Testis (tissue), 5 donors: ENCODE measurements at places on chromosomes 3 and 15. TPM values are rescaled to one million over a fixed set of nuclear protein-coding genes. Genes with fewer than 3 reads are reported as not detected.

LDHAL6B gene
- 22.6 TPM for total RNA-seq

CIAO2A gene
- 36.8 TPM for total RNA-seq

GOLGA8S gene
- total RNA-seq: 33.9 TPM

CLRN1 gene
- 0.79 TPM for total RNA-seq

DNA sequence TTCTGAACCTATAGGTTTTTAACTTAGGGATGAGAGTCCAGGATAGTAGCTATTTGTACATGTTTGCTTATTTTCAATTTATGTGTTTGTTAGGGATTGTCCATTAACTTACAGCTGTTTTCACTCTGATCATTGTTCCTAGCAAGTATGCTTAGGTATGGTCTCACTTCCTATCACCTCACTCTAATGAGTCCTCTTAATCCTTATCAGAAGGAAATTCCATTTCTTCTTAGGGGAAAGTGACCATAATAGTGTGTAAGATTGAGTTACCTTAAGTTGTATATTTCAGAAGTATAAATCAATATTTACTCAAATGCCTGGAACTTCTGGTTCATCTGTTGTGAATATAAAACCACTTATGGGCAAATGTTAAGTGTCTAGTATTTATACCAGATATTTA is 53.0 kb downstream of the PIAS1 start:
- H3K27ac ChIP-seq: no peak overlapping the region
- no peak overlapping the region for H3K4me3 ChIP-seq
- no peak for DNase-seq
- H3K4me1 ChIP-seq: peaks cover 4% of the 10 kb centered on the region

- no peak overlapping the region for H3K27ac ChIP-seq
- H3K4me3 ChIP-seq: no peak overlapping the region
- no peak for DNase-seq
- H3K27me3 ChIP-seq: no peaks in the 10 kb centered on the region
- no peaks in the 10 kb centered on the region for H3K4me1 ChIP-seq
These were observed 171.1 kb downstream of the RAB11A start for GRCh38 chr15:66040211-66040892.

GRCh38 chr3:9778143-9779074 is 8.7 kb upstream of the CAMK1 start:
- H3K4me1 ChIP-seq: peaks cover 43% of the 10 kb centered on the region
- H3K4me3 ChIP-seq: no peak overlapping the region
- H3K27ac ChIP-seq: no peak overlapping the region
- no peaks in the 10 kb centered on the region for H3K36me3 ChIP-seq

GRCh38 chr15:70121624-70122302 is 24.0 kb upstream of the TLE3 start:
- DNase-seq: peak; percentile 67
- no peak overlapping the region for H3K4me3 ChIP-seq

- no peaks in the 10 kb centered on the region for H3K36me3 ChIP-seq
- no peak for DNase-seq
- H3K27ac ChIP-seq: no peak overlapping the region
- H3K4me1 ChIP-seq: no peaks in the 10 kb centered on the region
- H3K4me3 ChIP-seq: no peak overlapping the region
- no peaks in the 10 kb centered on the region for H3K27me3 ChIP-seq
These were observed 103.0 kb downstream of the CFAP20DC start for GRCh38 chr3:58946875-58947274.

- H3K27ac ChIP-seq: no peak overlapping the region
- H3K36me3 ChIP-seq: no peaks in the 10 kb centered on the region
- no peaks in the 10 kb centered on the region for H3K27me3 ChIP-seq
- no peak for DNase-seq
- no peaks in the 10 kb centered on the region for H3K4me1 ChIP-seq
- H3K4me3 ChIP-seq: no peak overlapping the region
These were observed 81.4 kb downstream of the TOP2B start for GRCh38 chr3:25583343-25583742.

DNA sequence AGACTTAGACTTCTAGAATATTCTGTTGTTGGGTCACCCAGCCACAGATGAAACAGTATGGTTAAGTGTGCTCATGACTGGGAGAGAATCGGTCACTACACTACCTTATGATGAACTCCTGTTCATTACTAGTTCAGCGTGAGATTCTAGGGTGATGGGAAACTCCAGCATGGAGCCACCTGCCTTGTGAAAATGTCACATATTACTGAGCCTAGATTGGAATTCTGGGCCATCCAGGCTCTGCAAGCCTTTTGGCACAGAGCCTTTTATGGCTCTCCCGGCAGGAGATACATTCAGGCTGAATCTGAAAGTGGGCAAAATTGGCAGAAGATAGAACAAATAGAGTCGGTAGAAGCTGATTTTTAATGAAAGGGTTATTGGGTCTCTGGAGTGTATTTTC is 19.0 kb downstream of the NANOGP8 start:
- no peaks in the 10 kb centered on the region for H3K36me3 ChIP-seq
- no peak overlapping the region for H3K27ac ChIP-seq
- no peak overlapping the region for H3K4me3 ChIP-seq
- DNase-seq: no peak
- no peaks in the 10 kb centered on the region for H3K4me1 ChIP-seq

DNA sequence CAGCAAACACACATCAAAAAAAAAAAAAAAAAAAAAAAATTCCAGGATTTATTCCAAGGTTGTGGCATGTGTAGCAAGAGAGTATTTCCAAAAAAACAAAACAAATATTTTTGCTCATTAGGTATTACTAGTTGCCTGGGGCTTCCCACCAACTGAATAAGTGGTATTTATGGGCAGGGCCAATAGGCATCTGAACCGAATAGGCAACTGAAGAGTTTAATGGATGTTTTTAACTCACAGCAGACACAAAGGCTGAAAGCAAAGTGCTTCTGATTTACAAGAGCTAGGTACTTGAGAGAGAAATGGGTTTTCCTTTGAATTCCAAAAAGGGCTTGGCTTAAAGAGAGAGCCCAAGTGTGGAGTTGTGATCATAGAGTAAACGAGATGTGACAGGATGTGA is 21.4 kb downstream of the EIF4E3 start:
- no peaks in the 10 kb centered on the region for H3K4me1 ChIP-seq
- DNase-seq: no peak
- no peaks in the 10 kb centered on the region for H3K36me3 ChIP-seq
- no peak overlapping the region for H3K27ac ChIP-seq
- no peak overlapping the region for H3K4me3 ChIP-seq
- H3K27me3 ChIP-seq: no peaks in the 10 kb centered on the region

DNA sequence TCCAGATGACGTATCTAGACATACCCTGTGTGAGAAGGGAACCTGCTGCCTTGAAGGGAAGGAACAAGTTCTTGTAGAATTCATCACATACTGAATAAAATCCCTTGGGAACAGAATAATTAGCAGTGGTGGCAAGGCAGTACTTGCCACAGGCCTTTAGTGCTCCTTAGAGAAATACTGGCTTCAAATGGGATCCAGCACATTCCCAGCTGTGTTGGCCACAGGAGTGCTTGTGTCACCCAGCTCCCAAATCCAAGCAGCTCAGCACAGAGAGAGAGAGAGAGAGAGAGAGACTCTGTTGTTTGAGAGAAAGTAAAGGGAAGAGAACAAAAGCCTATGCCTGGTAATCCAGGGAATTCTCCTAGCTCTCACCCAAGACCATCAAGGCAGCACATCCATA is 969.0 kb upstream of the ALCAM start:
- no peak for DNase-seq
- H3K4me1 ChIP-seq: no peaks in the 10 kb centered on the region
- no peak overlapping the region for H3K4me3 ChIP-seq
- no peaks in the 10 kb centered on the region for H3K36me3 ChIP-seq
- no peaks in the 10 kb centered on the region for H3K27me3 ChIP-seq
- no peak overlapping the region for H3K27ac ChIP-seq

- H3K27ac ChIP-seq: no peak overlapping the region
- no peaks in the 10 kb centered on the region for H3K27me3 ChIP-seq
- H3K36me3 ChIP-seq: no peaks in the 10 kb centered on the region
- no peak overlapping the region for H3K4me3 ChIP-seq
- no peaks in the 10 kb centered on the region for H3K4me1 ChIP-seq
These were observed 91.1 kb downstream of the MYRIP start for GRCh38 chr3:39900462-39901002.

DNA sequence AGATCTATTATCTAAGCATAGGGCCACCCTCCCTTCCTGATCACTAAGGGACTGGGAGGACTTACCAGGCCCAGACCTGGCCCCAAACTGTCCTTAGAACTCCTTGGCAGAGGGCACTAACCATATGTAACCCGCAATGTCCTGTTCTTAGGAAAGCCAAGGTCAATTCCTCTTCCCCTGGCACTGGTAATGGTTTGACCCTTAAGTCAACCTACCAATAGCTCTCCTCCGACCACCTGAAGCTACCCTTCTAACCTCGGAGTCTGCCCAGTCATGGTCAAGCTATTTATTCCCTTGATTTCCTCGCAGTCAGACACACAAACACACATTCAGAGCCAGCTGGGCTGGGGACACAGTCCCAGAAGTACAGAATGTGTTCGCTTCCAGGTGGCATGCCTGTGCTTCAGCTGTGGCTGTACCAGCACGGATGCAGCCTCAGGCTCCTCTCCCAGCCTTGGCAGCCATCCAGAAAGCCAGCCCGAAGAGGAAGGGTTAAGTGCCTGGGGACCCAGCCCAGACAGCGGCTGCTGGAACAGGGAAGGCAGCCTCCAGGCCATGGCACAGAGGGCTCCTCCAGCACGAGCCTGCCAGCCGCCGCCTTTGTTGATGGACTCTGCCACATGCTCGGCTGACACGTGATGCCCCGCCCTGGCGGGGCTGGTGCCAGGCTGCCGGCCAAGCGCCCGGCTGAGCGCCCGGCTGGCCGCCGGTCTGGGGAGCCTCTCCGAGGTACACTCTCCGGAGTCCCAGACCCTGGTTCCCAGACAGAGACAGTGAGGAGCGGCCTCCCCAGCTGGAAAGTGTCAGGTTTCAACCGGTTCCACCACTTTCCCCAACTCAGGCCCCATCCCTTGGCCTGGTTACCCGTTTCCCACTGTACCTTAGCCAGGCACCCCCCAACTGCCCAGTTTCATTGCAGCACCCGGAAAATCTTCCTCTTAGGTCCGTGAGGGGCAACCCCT is 5.5 kb downstream of the BMF start:
- H3K4me3 ChIP-seq: no peak overlapping the region
- no peaks in the 10 kb centered on the region for H3K27me3 ChIP-seq
- H3K36me3 ChIP-seq: no peaks in the 10 kb centered on the region
- peaks cover 63% of the 10 kb centered on the region for H3K4me1 ChIP-seq
- peak; percentile 89 for DNase-seq
- peak overlapping the region; percentile 76 for H3K27ac ChIP-seq

- H3K27me3 ChIP-seq: no peaks in the 10 kb centered on the region
- no peaks in the 10 kb centered on the region for H3K4me1 ChIP-seq
- no peak for DNase-seq
These were observed 5.9 kb upstream of the NMD3 start for GRCh38 chr3:161215185-161215584.
